ENCODE measurements at places on chromosomes 12 and 14.

GRCh38 chr12:111445726-111446581, 40.2 kb downstream of the SH2B3 start:
- DNase-seq, result no peak

GRCh38 chr14:106872611-106873446, 1346.4 kb downstream of the TMEM121 start:
- DNase-seq, result no peak

- no peak for DNase-seq
Observed at GRCh38 chr12:121494093-121494787, 86.6 kb downstream of the KDM2B start.

GRCh38 chr14:61561657-61562276, 133.5 kb upstream of the HIF1A start:
- no peak for DNase-seq

GRCh38 chr14:87483271-87484260, 509.4 kb downstream of the GALC start:
- DNase-seq, result no peak

- DNase-seq, result no peak
Observed at GRCh38 chr14:71918955-71919354, 13.3 kb upstream of the RGS6 start.

DNA sequence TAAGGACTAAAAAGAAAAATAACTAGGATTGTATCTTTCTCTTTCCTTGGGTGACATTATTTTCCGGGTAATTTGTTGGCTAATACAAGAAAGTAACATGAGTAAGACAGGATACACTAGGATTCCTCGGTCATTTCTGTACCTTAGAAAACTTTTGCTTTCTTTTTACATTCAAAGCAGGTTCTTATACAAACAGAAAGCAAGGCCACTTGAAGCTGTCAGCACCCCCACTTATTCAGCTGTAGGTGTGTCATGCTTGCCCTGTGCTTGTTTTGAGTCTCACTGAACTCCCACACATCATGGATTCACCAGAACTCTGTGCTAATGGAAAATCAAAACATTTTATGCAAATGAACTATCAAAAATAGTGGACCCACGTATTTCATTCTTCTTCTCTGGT, 266.8 kb upstream of the CLEC14A start:
- no peak for DNase-seq

DNA sequence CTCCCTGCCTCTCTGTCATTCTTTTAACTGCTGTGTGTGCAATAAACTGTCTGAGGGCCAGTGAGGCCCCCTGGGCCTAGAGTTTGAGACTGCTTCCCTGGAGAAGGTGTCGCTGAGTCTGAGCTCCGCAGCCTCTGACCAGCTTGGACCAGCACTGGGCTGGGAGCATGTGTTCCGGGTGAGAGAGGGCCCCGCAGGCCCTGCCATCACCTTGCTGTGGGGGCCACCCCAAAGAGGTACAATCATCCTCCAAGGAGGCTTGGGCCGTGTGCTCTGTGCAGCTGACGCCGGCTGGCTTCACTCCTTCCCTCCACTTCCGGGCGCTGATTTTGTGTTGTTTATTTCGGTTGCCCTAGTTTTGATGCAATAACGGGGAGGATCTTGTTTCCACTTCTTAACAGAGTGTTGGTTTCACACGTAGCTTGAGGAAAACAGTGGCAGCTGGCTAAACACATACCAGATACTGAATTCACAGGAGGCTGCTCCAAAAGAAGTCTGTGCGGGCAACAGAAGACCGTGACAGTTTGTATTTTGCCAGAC, 121.6 kb downstream of the TMEM132C start:
- DNase-seq, result no peak

GRCh38 chr14:54310151-54310850, 86.5 kb upstream of the CDKN3 start:
- DNase-seq, result no peak

GRCh38 chr12:129378496-129378895, 525.2 kb downstream of the GLT1D1 start:
- DNase-seq, result no peak

- no peak for DNase-seq
Observed at GRCh38 chr14:92010644-92011043, 29.2 kb downstream of the TRIP11 start.

- DNase-seq, result peak; percentile 45
Observed at GRCh38 chr12:103799857-103800771, 40.9 kb downstream of the NT5DC3 start.

DNA sequence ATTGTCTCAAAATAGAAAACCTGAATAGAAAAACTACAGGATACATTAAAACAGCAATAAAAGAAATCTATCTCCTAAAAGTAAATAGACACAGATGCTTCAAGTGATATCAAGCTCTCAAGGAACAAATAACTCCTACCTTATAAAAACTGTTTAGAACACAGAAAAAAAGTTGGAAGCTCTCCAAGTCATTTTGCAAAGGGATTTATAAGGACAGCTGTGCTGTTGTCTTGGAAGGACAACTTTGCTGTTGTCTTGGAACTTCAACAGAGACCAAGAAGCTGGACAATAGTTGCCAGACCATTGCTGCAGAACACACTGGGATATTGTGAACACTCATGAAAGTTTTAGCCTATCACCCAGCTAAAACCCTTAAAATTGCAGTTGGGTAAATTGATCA, 780.7 kb downstream of the FLRT2 start:
- no peak for DNase-seq

DNA sequence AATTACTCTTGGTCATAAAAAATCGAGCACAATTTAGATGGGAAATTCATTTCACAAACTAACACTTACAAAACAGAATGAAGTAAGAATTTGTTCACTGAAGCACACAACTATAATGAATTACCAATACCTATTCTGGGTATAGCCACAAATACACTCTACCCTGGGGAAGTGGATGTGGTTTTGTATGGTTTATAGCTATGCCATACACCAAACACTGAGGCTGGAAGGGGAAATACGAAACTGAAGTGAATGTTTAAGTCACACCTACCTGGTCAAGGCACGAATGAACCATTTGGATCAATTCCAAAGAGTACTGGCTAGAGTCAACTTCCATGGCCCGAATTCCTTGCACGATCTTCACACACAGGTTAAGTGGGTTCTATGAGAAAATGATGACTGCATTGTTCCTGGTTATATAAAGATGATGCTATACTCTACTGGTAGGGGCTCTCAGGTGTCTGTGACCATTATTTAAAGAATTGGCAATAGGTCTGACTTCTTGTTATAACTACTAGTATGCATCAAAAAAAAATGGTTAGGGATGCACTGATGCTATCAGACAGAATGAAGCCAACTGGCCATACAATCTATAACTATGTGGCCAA, 12.8 kb downstream of the NEK9 start:
- DNase-seq, result no peak

- DNase-seq, result no peak
Observed at GRCh38 chr12:123223241-123223668, 9.7 kb downstream of the MPHOSPH9 start.

DNA sequence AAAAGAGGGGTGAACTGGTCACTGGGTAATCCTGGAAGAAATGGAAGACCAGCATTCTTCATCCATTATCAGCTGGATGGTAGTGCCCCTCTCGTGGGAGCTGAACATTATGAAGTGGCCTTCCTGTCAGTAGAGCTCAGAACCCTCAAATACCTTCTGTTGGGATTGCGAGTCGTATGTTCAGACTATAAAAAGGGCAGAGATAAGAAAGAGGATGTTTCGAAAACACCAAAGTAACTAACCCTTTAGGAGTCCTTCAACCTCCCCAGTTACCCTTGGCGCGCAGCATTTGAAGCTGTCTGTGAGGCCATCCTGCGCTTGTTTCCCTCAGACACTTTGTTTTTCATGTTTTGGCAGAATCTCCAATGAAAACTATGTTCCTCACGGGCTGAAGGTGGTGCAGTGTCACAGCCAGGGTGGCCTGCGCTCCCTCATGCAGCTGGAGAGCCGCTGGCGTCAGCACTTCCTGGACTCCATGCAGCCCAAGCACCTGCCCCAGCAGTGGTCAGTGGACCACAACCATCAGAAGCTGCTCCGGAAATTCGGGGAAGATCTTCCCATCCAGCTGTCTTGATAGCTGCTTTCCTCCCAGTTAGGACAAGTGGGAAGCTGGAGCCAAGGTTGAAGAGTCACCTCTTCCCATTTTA, 19.3 kb upstream of the GALNT16 start:
- DNase-seq, result no peak
